Activated CD8-positive, alpha-beta memory T cell treated with anti-CD3 and anti-CD28 coated beads for 1 hour (primary cell): ENCODE measurements at places on chromosomes 5 and 9.

DNA sequence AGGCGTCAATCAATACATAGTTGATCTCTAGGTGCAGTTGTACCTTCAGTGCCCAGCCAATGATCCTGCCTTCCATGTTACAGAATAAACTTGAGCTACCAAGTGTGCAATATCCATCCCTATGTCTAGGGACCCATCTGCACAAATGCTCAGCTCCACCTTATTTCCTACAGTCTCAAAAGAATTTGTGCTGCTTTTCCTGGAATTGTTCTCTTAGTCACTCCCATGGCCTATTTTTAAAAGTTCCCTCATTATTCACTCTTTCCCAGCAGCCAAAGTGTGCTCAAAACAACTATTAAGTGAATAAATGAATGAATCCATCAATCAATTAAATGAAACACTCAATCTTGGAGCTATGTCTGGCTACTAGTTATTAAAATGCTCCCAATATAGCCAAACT, 14.7 kb downstream of the LIX1 start:
- no peak for DNase-seq

DNA sequence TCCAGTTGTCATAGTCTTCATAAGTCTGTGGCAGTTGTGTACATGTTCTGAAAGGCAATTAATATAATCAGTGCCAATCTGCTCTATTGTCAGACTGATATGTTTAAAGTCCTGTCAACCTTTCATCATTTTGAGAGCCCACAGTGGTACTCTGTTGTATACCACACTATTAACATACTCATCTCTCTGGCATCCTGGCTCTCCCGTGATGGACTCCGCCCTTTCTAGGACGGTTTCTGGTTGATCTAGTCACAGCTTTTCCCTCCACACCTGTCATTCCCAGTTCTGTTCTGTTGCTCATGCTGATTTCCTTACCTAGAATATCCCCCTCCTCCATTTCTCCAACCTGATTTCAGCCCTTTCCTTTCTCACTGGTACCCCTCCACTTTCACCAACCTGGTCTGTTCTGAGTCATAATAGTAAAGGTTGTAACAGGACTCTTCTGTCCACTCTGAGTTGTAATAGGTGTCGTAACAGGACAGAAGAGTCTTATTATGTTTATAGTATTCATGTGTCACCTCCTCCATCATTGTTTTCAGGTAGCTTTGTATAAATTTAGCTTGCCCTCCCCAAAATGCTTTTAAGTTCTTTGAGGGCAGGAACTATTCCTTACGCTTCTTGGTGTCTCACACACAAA, 4.1 kb downstream of the PTCD2 start:
- no peak for DNase-seq

GRCh38 chr5:178213748-178214151, 9.4 kb downstream of the HNRNPAB start:
- DNase-seq = no peak

DNA sequence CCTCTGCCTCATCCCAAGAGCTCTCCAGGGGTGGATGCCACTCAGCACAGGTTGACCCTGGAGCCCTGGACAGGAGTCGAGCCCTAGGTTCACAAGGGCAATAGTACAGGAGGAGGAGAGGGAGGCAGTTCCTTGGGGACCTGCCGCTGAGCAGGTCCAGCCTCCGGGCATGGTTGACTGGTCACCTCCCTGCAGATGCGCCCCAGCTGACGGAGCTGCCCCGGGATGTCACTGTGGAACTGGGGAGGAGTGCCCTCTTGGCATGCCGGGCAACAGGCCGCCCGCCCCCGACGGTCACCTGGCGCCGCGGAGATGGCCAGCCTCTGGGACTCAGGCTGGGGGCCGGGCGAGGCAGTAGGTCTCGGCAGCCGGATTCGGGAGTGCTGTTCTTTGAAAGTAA, 53.7 kb downstream of the HMCN2 start:
- DNase-seq = no peak

DNA sequence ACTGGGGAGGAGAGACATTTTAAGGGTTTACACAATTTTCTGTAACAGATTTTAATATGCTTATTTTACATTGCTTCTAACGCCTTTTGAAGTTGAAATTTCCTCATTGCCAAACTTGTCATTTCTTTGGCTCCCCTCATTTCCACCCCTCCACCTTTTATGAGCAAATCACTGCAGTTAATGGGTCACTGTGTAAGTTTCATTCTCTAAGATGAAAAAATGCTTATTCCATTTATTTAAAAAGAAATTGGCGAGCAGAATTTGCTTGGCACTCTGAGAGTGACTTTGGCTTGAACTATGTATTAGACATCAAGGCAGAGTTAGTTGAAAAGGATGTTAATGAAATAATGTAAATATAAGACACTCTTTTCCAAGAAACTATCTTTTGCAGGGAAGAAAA, 66.6 kb downstream of the ITGA1 start:
- no peak for DNase-seq

DNA sequence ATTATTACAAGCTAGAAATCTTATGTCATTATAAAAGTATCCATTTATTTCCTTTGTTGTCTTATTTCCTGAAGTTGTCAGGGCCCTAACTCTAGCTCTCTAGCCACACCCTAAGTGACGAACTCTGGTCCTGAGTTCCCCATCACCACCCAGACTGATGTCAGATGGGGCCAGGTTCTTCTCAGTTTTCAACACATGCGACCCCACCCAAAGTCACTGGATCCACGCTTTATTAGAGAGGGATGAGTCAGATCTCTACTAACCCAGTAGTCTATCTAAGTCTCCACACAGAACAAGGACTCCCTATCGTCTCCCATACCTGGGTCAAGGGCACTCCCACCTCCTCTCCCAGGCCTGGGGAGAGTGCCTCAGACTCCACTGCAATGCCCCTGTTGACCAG, 6.8 kb upstream of the FEM1C start:
- DNase-seq = no peak

DNA sequence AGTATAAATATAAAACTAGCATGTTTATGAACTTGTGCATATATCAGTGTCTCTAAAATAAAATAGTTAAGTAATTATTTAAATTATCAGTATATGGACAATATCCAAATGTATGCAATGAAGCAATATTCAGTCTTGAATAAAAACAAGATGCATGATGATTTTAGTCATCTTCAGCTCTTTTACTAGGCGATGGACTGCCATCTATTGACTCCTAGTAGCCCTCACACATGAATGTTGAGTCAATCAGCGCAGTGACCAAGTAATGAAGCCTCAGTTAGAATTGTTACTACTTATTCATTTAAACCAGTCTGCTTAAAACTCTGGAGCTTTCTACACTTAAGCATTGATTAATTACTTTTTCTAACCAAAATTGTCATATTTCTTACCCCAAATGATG, 92.9 kb upstream of the GRHPR start:
- no peak for DNase-seq

DNA sequence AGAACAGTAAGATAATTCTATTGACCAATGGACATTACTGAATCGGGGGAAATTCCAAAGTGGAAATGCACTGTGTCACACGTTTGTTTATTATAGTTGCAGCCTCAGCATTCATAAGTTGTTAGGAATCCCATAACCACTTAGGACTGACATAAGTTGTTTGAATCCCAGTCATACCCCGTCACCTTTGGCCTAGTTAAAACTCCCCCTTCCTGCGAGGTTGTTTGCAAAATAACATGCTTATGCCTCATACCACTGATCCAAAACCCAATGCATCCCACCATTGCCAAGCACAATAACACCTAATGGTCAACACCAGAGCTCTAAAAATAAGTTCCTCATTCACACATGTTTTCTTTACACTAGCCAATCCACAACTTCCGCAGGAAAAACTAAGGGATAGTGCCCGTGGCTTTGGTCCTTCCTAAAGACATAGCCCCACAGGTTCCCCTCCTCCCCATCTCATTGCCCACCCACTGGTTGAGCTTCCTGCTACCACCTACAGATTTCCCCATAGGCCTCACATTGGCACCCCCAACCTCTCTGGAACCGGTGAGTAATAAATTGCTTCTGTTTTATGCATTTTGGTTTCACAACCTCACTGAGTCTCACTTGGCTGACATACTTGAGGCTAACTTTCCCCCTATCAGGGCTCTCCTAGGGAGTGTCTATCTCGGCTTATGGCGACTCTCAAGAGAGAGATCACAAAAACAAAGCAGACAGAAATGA, 42.3 kb upstream of the MUSK start:
- DNase-seq = no peak

- no peak for DNase-seq
Measured at GRCh38 chr5:38121420-38121819, 136.9 kb upstream of the EGFLAM start.

DNA sequence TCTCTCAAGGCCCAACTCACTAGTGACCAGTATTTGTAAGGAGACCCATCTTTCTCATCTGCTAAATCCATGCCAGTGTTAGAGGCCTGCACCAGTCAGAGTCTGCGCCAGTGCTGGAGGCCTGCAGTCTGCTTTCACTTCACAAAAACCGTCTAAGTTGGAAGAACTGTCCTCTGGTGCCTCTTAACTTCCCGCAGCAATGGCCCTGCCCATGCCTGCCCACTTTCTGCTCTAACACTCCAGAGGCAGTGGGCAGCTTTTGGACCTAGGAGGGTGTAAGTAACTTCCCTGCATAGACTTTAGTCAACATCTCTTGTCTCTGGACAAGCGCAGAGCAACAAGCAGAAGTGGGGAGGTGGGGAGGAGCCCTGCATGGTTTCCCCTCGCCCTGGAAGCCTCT, 152.9 kb downstream of the AUH start:
- no peak for DNase-seq

DNA sequence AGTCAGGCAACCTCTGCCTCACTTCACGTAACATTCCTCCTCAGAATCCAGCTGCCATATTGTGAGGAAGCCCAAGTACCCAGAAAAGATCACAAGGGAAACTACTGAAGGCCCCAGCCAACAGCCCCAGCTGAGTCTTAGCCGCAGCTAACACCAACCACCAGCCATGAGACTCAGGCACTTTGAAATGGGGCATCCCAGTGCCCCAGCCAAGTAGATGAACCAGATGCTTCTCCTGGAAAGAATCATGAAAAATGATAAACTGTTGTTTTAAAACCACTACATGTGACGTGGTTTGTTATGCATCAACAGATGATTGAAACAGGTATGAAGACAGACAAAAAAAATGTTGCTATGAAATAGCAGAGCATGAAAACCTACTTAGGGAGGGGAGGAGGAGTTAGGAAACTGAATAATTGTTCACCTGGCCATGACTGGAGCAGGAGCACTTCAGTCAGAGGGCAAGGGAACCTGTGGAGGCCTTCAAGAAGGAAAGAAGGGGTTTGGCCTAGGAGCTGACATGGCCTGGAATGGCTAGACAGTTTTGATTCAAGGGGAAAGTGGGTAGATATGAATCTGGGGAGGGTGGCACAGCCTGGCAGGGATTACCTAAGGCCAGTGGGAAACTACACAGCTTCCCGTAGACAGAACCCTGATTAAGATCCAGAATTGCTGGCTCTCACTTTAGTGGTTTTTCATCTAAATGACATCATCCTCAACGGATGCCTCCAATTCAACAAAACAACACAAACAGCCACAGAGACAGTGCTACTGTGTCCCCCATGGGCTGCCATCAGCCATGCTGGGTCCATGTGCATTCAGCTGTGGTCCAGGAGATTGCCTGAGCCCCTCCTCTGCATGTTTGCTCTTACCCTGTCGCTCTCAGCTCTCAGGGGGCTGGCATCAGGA, 211.6 kb downstream of the SYK start:
- no peak for DNase-seq

DNA sequence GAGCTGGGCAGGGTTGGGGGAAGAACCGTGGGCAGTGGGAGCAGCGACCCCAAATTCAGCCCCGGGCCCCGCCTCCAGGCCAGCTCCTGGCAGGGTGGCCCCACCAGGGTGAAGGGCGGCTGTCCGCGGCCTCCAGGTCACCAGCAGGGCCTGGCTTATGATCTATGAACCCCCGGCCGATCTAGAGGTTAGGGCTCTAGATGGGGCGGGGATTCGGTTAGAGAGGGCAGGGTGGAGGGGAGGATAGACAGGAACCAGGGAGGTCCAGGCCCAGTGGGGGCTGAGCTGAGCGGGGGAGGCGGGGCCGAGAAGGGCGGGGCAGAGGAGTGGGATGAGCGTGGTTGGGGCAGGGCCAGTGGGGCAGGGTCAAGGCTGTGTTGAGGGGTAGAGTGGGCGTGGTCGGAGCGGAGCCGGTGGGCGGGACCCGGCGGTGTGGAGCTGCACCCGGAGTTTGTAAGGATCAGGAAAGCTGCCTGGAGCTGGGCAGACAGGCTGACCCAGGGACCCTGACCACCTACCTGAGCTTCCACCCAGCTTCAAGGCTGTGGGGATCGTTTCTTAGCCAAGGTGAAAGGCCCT, 29.3 kb upstream of the OBP2B start:
- no peak for DNase-seq

DNA sequence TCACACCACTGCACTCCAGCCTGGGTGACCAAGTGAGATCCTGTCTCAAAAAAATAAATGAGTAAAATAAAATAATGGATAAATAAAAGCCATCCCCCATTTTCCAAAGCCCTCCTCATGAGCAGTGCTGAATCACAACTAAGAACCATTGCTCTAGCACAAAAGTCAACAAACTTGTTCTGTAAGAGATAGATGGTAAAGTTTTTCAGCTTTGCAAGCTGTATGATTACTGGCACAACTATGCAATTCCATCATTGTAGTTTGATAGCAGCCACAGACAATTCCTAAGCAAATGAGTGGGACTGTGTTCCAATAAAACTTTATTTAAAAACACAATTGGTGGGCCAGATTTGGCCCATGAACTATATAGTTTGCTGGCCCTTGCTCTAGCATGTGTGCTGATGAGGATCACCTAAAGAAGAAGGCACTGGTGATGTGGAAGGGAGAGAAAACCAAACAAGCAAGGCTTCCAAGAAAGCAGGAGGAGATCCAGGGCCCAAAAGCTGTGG, 64.6 kb downstream of the NEURL1B start:
- DNase-seq = no peak

GRCh38 chr9:137025517-137025966, 2.5 kb downstream of the ABCA2 start:
- no peak for DNase-seq

- no peak for DNase-seq
Measured at GRCh38 chr5:169148138-169148740, 152.7 kb downstream of the SLIT3 start.

DNA sequence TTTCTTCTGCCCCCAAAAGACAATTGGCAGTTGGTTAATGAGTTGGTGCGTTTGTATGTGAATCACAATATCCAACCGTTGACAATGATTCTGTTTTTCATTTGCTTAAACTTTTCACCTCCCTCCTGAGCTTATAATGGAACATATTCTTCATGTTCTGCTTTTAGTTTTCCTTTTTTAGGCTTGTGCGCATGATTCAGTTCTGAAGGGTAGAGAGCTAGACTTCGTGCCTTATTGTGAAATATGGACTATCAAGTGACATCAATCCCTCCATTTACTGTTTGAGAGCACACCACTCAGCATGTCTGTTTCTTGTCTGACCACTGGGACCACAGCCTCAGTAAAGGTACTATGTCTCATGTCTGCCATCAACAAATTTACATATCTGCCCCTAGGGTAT, 30.5 kb upstream of the LPAR1 start:
- no peak for DNase-seq

GRCh38 chr5:73265641-73266040, 92.6 kb downstream of the TMEM174 start:
- no peak for DNase-seq

DNA sequence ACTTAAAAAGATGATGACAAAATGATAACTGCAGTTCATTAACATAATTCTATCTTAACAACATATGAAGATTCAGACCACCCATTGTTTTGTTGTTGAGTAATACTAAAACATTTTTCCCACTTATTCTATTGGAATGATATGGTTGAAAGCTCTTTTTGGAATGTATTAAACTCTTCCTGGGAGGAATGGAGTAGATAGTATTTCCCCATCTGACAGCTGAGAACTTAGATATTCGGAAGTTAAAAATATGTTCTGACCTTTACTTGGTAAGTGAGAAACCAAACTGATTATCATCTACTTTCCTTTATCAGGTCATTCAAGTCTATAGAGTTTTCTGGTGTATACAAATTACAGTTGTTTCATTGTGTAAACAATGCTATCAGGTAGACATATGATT, 452.9 kb downstream of the CSNK1G3 start:
- no peak for DNase-seq
